ENCODE measurements at places on chromosomes 2 and 18. TPM values are rescaled to one million over a fixed set of nuclear protein-coding genes. Genes with fewer than 3 reads are reported as not detected.

- DNase-seq: no peak
Measured at GRCh38 chr2:177597759-177598158, 205.2 kb downstream of the AGPS start.

The SMAD7 gene
- 100 TPM for total RNA-seq

The DLX2 gene
- total RNA-seq: not detected

DNA sequence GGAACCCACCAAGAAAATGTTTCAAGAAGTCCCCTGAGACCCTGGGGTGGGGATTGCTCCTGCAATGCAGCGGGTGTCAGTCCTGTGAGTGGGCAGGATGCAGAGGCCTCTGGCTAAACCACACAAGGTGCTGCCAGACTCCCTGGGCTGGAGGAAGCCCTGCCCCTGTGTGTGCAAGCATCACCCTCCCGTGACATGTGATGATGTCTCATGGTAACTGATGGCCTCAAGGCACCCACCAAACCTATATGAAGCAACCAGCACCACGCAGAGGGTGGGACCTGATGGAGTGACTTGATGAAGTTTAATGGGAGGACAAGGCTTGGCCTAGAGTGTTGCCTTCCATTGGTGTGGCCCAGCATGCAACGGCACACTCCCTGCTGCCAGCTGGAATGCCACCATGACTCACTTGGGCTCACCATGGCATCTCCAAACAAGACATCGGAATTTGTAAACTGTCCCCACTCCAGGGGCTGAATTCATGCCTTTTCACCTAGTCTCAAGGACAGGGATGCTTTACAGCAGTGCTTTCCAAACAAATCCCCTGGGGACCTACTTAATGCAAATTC is 8.7 kb upstream of the SLC14A1 start:
- no peak for DNase-seq

GRCh38 chr2:223005496-223005895 is 46.5 kb upstream of the KCNE4 start:
- no peak for DNase-seq

The TSGA10 gene
- 8.5 TPM for total RNA-seq

DNA sequence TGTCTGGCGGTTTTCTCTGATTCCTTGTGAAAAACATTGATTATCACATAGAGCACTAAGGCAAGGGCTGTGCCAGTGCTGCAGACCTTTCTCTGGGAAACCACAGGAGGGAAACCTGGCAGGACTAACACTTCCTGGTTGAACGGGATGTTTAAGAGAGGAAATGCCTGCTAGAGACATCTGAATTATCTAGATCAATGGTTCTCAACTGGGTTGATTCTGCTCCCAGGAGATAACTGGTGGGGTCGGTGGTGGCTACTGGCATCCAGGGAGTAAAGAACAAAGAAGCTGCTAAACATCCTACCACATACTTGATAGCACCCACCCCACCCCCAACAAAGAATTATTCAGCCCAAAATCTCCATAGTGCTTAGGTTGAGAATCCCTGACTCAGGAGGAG is 37.5 kb downstream of the DDX18 start:
- no peak for DNase-seq

The ZNF24 gene
- 36.3 TPM for total RNA-seq

The CTAGE1 gene
- total RNA-seq: not detected

The RAB3GAP1 gene
- total RNA-seq: 89.1 TPM

DNA sequence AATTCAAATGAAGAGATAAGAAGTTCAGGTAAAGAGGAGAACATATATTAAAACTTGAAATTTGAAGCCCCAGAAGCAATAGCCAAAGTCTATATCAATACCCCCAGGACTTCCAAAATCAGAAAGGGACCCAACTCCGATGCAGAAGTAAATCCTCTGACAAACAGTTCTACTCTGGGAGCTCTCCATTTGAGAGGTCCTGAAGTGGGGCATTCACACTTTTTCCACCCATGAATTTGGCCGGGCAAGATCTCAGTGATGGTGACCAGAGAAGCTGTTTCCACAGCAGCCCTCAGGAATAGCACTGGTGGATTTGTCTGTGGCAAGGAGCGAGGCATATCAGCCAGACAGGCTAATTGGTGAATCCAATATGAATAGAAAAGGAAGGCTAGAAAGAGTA is 313.6 kb upstream of the MC4R start:
- DNase-seq: no peak

DNA sequence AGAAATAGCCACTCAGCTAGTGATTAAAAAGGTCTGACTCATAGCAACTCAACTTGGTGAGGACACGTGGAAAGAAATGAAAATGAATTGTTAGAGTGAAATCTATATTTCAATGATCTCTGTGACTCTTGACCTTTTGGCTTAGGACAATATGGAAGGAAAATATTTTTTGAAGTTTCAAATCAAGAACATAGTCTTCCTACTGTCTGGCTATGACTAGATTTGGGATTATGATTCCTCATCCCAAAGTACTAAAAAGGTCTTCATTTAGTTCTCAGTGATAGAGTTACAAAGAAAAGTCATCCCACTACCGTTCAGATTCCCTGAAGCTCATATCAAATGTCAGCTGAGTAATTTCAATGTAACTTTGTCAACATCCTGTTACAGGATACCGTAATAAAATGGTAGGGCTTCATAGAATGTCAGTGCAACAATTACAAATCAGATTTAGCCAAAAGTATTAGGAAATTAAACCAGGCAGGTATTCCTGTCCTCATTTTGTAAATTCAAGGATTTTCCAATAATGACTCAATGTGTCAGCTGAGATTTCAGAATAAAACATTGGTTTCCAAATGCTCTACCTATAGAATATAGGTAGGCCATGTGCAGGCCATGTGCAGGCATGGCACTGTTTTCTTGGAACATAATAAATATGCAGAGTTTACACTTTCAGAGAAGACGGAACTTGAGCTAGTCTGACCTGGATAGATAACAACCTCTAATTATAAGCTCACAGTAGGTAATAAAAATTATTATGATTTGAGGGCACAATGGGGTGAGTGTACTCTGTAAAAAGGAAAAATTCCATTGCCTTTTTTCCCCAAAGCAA is 36.0 kb downstream of the ANKRD29 start:
- no peak for DNase-seq

GRCh38 chr2:192773044-192773443 is 578.3 kb upstream of the TMEFF2 start:
- no peak for DNase-seq

DNA sequence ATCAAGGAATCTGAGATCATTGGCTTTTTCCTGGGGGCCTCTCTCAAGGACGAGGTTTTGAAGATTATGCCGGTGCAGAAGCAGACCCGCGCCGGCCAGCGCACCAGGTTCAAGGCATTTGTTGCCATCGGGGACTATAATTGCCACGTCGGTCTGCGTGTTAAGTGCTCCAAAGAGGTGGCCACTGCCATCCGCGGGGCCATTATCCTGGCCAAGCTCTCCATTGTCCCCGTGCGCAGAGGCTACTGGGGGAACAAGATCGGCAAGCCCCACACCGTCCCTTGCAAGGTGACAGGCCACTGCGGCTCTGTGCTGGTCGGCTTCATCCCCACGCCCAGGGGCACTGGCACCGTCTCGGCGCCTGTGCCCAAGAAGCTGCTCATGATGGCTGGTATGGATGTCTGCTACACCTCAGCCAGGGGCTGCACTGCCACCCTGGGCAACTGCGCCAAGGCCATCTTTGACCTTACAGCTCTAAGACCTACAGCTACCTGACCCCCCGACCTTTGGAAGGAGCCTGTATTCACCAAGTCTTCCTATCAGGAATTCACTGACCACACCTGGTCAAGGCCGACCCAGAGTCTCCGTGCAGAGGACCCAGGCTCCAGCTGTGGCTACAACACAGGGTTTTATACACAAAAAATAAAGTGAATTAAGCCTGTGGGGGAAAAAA is 141.8 kb downstream of the SOCS6 start:
- DNase-seq: no peak

DNA sequence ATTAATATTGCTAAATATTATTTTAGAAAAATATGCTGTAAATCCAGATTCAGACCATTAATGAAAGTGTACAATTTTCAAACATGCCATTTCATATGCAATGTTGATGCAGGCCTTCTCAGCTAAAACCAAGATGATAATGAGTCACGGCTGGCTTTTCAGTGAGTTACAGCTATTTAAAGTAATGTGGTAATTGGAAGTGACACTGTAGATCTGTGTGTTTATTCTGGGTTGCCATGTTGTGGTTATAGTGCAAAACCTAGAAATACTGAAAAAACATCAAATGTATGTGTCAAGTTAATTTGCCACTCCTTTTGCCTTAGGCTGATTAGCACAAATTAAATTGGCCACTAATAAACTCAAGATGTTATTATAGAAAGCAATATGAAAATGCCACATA is 506.6 kb downstream of the ERBB4 start:
- no peak for DNase-seq

- DNase-seq: no peak
Measured at GRCh38 chr2:195364015-195364965, 292.7 kb upstream of the SLC39A10 start.

DNA sequence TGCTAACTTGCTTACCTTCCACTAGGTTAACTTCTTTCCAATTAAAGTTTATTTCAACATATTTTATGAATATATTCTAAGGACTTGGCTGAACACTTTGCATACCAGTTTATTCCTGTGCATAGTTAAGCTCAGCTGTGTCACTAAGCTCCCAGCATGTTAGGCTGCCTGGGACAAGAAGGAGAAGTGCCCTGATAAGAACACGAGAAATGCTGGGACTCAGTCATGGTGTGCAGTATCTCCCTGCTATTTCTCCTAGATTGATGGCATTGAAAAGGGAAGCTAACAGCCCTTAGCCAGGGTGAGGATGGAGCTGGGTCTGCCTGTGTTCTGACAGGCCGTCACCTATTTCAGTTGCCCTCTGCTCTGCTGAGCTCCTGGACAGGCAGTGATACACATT is 164.3 kb downstream of the TRABD2A start:
- DNase-seq: no peak

GRCh38 chr2:120686511-120687168 is 49.0 kb upstream of the GLI2 start:
- DNase-seq: no peak

The UGT1A5 gene
- total RNA-seq: 24.2 TPM

GRCh38 chr2:226759768-226760167 is 39.9 kb downstream of the IRS1 start:
- DNase-seq: no peak

- no peak for DNase-seq
Measured at GRCh38 chr2:96881349-96882195, 11.7 kb upstream of the SEMA4C start.

DNA sequence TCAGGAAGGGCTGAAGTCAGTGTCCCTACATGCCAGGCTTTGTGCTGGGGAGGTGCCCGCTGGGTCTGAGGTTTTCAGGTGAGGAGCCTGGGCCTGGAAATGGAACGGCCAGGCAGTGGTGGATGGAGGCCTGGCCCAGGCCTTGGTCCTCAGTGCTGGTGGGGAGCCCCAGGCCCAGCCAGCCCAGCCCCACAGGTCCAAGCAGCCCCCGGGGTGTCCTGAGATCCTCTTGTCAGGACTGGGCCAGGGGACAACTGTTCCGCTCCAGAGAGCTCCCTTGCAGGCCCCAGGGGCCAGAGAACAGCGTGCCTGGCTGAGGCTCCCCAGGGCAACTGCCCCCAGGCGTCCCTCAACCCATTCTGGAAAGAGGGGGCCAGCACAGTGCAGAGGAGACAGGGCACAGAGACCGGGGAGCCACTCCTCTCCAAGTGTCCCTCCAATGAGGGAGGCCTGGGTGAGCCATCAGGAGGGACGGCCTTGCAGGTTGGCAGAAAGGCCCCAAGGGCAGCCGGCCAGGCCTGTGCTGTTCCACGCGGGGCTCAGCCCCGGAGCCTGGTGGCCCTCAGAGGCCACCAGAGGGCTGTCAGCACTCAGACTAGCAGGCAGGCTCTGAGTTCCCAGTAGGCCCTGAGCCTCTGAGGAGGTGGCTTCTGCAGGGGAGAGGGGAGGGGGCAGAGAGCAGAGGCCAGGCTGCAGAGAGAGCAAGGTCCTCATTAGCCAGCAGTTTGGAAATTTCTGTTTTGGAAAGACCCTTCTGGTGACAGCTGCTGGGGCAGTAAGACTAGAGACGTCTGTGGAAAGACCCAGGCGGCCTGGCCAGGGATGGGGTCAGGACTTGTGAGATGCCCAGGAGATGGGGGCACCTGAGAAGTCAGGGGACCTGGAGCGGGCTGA is 29.4 kb upstream of the SNED1 start:
- DNase-seq: no peak

DNA sequence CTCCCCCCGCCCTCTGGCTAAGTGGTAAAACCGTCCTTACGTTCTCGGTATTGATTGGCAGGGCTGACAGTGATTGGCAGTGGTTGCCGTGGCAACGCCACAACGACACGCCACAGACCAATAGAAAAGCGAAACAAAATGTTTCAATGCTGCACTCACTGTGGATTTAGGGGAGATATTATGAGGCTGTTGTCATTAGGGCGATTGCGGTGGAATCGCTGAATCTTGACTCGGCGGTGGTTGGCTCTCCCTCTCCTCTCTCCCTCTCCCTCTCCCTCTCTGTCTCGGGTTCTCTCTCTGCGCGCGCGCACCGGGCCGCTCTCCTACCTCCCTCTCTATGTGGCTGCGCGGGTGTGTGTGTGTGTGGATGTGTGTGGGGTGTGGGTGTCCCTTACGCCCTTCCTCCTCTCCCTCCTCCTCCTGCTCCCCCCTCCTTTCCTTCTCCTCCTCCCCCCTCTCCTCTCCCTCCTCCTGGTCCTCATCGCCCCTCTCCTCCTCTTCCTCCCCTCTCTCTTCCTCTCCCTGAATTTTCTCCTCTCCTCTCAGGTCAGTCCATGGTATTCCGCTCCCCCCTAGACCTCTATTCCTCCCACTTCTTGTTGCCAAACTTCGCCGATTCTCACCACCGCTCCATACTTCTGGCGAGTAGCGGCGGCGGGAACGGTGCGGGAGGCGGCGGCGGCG is at the start of gene SIX3:
Gene SIX3 (plus strand): TSS at position 152 of the 684 bp plus-strand sequence. CDS start 403 bp downstream, at position 555.
- peak; percentile 35 for DNase-seq

- DNase-seq: no peak
Measured at GRCh38 chr2:31828891-31829290, 181.9 kb downstream of the MEMO1 start.

The GAD1 gene
- not detected for total RNA-seq

DNA sequence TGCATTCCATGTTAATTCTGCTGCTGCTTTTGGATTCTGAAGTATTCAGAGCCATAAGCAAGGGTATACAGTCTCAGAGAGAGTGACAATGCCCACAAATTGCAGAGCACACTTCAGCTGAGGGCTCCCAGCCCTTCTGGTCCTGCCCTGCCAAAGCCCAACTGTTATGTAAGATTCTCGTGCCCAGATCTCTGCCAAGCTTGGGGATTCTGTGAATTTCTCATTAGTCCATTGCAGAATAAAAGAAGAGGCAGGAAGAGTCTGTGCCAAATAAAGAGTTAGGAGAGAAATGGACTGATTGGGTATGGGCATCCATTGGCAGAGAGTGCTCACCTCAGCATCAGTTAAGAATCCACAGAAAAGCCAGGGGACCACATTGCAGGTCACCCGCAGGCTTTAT is 112.0 kb upstream of the PNPT1 start:
- DNase-seq: no peak

- no peak for DNase-seq
Measured at GRCh38 chr2:1052771-1053191, 102.1 kb downstream of the SNTG2 start.

- DNase-seq: no peak
Measured at GRCh38 chr2:71896385-71897136, 251.1 kb downstream of the CYP26B1 start.

The NEU2 gene
- not detected for total RNA-seq

- DNase-seq: no peak
Measured at GRCh38 chr2:1675633-1676032, 68.7 kb downstream of the PXDN start.

The EGR4 gene
- not detected for total RNA-seq

GRCh38 chr2:173972636-173973035 is 7.5 kb upstream of the SP3 start:
- no peak for DNase-seq

- DNase-seq: no peak
Measured at GRCh38 chr18:28201056-28201455, 24.1 kb upstream of the CDH2 start.

The INHA gene
- total RNA-seq: not detected

GRCh38 chr2:132383956-132384355 is 32.6 kb upstream of the GPR39 start:
- no peak for DNase-seq
